ENCODE measurements at places on chromosomes 12 and 14.

DNA sequence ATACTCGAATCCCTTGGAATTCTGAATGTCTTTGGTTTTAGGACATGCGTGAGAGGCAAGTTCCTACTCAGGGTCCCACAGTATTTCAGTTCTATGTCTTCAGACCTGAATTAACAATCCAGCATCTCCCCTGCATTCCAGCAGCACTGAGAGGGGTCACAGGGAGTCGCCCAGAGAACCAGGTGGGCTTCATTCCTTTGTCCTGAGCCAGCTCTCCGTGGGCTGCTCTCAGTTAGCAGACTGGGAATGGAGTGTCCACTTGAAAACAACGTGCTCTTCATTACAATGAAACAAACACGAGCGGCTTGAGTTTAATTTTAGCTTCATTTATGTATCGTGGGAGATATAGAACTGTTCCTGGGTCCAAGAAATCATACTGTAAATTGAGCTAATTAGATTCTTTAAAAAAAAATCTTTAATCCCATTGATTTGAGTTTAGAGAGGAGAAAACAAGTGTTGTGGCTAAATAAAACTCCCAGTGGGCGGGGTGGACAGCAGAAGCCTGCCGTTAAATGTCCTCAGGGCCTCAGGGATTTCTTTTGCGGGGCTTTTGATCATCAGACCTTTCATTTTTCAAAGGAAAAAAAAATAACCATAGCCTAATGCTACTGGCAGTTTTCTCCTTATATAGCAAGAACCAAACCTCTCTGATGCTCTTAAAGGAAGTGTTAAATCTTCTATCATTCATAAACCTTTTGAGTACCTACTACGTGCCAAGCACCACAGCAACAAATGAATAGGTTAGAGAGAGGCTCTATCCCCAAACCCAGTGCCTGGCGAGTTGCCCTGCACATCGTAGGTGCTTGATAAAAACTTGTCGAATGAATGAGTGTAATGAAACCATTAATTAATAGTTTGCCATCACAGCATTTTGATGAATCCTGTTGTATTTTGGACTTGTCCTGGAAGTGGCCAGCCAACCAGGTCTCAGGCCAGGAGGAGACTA lies 140.4 kb downstream of the CHST11 start:
- DNase-seq, result no peak

DNA sequence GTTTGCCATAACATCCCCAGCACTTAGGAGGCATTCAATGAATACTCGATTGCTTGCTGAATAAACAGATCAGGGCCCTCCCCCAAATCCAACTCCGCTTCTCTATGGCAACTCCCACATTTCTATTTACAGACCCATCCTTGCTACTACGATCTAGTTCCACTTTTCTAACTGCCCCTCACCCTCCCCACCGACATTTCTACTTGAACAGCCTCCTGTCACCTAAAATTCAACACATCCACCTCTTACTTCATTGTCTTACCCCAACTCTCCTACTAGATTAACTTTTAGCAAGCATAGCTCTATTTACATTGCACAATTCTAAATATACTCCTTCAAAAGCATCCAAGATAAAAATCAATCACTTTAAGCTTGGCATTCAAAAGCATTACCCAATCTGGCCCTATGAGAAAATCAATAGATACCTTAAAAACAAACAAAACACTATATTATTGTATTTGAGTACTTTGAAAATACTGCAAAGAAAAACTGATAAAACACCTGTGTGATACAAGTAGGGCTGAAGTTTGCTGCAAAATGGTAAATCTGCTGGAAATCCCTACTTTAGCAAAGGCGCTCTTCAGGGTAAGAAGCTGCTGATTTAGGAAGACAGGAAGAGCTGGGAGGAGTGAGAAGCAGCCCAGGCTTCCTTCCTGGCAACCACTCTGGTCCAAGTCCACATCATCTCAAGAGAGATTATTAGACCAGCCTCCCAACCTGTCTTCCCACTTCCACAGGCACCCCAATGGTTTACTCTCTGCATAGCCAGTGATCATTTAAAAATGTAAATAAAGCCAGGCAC lies 96.4 kb downstream of the HECTD4 start:
- no peak for DNase-seq

- no peak for DNase-seq
These were observed 707 bp upstream of the MED6 start for GRCh38 chr14:70601162-70601561.

GRCh38 chr12:124289634-124290600 lies 5.0 kb upstream of the RFLNA start:
- no peak for DNase-seq

- no peak for DNase-seq
These were observed 214.5 kb downstream of the BTG1 start for GRCh38 chr12:91931111-91931510.

GRCh38 chr14:98189511-98189910 lies 1082.5 kb downstream of the BCL11B start:
- DNase-seq, result no peak

GRCh38 chr12:109099431-109100020 lies 2.1 kb downstream of the UNG start:
- no peak for DNase-seq

GRCh38 chr14:55702511-55702910 lies 122.5 kb downstream of the KTN1 start:
- DNase-seq, result no peak

DNA sequence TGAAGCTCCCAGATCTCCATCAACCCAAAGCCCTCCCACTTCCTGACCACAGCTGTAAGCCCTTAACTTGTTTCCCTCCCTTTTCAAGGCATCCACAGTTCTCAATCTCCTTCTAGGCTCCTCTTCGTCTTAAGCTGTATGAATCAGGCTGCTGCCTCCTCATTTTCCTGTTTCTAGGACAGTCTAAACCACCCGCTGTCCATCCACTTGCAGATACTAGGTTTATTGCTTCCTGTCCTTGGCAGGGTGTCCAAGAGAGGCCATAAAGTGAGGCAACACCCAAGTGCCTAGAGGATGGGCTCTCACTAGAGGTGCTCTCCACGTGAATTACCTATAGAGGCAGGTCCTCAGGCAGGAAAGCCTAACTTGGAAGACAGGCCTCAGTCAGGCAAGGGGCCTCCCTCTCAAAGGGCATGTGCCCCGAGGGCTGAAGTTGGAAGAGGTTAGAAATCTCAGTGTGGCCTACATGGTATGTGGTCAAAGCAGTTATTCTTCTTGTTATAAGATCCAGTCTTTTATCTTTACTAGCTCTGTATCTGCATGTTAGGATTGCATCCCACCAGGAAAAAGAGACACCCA lies 8.8 kb upstream of the TMEM106C start:
- no peak for DNase-seq

DNA sequence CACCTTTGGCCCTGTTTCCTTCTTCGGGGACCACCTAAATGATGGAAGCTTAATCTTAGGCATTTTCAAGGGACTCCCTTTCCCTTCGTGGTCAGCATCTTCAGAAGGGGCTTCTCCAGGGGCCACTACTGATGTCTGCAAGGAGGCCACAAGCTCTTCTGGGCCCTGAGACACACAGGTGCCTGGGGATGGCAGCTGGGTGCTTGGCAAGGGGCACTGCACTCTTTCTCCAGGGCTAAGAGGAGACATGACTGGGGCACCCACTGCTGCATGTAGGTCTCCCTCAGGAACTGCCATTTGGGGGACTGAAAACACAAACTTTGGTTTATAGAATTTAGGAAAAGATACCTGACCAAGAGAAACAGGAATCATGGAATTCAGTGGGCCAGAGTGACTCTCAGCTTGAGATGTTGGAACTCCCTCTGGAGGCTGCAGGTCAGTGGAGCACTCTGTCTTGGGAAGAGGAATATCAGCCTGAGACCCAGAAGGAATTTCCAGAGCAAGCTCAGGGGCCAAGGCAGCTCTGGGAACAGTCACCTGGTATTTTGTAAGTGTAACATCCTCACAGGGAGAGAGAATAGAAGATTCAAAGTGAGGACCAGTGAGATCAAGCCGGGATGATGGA lies 16.0 kb downstream of the PLD4 start:
- no peak for DNase-seq

GRCh38 chr12:65122703-65123102 lies 1.6 kb upstream of the WIF1 start:
- DNase-seq, result no peak

- no peak for DNase-seq
These were observed 33.4 kb downstream of the ACADS start for GRCh38 chr12:120758798-120759590.

GRCh38 chr12:113297621-113298471 lies 37.1 kb downstream of the SLC8B1 start:
- no peak for DNase-seq

DNA sequence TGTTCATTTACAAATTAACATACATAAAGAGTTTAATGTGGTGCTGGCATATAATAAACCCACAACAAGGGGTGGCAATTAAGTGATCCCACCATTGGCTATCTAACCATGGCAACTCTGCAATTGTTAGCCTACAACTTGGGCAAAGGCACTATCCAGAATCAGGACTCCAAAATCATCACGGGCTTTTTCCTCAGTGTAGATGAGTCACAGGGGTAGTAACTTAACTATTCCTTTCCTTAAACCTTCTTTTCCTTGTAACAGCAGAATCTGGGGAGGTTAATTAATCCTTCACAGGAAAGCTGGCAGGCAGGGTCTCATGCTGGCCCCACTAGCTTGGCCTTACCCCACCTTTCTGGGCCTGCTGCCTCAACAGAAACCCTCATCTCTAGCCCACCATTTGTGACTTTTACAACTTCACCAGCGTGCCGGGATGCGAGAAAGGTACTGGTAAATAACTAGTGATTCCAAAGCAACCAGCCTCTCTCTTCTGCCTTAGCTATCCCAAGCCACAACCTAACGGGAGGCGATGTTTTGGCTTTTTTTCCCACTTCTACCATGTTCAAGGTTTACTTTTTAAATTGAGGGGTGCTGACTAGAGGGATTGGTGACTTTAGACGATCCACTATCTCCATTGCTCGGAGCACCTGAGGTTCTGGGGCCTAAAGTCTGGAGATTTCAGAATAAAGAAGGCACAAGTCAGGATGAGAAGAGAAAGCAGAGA lies 744 bp downstream of the ATP5MC2 start:
- DNase-seq, result no peak

GRCh38 chr14:69693145-69693544 lies 73.8 kb upstream of the SRSF5 start:
- DNase-seq, result no peak

DNA sequence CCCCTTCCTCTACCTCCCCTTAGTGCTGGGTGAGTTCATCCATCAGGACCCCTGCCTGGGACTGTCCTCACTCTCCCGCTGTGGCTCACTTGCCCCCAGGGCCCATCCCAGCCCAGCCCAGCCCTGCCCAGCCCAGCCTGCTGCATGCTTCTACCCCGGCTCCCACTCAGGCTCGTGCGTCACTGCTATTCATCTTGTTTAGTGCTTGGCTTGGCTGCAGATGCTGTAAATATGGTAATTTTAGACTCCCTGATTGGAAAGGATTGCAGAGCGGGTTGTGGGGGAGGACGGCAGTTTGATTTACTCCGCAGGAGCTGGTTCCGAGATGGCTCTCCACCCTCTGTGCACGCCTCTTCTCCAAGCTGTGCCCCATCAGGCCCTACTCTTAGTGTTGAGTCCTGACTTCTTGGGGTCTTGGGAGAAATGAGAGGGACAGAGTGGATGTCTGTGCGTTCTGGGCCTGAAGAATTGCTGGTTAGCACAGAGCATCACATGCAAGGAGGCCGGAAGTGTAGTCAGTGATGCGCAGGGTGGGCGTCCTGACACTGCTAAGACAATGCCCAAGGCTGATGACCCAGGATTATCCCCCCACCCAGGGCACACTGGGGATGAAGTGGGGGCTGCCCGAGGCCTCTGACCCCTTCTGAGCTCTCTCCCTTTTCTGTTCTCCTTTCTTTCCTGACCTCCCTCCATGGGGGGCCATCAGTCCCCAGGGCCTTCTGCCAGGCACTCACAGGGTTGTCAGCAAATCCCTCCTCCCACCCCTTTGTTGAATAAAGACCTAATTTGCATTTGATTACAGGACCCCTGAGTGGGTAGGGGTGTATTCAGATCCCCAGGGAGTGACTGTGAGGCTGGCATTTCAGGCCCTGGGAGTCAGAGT lies 244.4 kb downstream of the ZFP36L1 start:
- DNase-seq, result no peak

DNA sequence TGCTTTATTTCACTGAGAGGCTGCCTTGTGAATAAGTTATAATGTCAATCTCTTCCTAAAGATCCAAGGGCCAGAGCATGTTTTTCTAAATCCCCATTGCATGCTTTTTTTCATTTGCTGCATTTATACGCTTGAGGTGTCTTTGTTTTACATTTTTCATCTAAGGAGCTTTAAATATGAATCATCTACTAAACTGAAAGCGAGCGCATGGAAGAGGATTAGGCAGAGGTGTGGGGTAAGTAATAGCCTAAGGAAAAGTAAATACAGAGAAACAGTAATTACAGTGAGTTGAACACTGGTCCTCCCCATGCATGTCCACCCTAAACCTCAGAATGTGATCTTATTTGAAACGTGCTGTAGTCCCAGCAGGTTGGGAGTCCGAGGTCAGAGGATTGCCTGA lies 76.4 kb upstream of the METAP2 start:
- no peak for DNase-seq
